ENCODE measurements at places on chromosomes 7 and 10.
A peak's percentile ranks its signal among the peaks of the same experiment; 100 is the strongest.

- DNase-seq, result peak; percentile 63
These were observed 110.4 kb downstream of the PON1 start for GRCh38 chr7:95213809-95214492.

GRCh38 chr10:61609701-61610100 lies 53.0 kb upstream of the CABCOCO1 start:
- DNase-seq, result peak; percentile 68

GRCh38 chr10:110852255-110852896 lies 19.4 kb upstream of the PDCD4 start:
- no peak for DNase-seq

- no peak for DNase-seq
These were observed 70.9 kb downstream of the AMZ1 start for GRCh38 chr7:2758673-2759616.

GRCh38 chr7:157150882-157151281 lies 12.2 kb downstream of the UBE3C start:
- no peak for DNase-seq

- DNase-seq, result no peak
These were observed 30.3 kb downstream of the FOXL3 start for GRCh38 chr7:320297-320696.

GRCh38 chr10:116160271-116160670 lies 112.7 kb downstream of the GFRA1 start:
- DNase-seq, result no peak

GRCh38 chr7:20089431-20089830 lies 127.8 kb downstream of the MACC1 start:
- DNase-seq, result no peak

DNA sequence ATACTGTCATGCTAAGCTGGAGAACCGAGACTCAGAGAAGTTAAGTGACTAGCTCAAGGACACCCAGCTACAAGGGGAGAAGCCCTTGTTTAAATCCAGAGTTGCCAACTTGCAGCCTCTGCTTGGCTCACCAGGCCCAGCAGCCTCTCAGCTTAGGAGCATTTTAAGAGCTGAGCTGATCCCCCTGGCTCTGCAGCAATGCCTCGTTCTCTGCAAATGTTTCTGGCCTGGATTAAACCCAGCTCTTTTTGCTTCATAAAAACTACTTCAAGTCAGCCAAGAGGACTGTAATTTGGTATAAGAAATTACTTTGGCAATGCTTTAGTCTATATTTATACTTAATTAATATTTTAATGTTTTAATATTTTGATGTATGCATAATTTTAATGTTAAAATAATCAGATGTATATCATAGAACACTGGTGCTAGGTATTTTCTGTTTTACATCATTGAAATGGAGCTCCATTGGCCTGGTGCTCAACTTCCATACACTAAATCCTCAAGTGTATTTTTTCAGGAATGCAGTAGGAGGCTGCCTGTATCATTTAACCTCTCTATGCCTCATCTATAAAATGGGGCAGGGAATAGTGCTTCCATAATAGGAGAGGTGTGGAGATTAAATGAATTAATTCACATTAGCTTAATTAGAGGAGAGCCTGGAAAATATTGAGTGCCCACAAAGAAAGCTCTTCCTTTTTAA lies 184.2 kb downstream of the EMX2 start:
- DNase-seq, result no peak

DNA sequence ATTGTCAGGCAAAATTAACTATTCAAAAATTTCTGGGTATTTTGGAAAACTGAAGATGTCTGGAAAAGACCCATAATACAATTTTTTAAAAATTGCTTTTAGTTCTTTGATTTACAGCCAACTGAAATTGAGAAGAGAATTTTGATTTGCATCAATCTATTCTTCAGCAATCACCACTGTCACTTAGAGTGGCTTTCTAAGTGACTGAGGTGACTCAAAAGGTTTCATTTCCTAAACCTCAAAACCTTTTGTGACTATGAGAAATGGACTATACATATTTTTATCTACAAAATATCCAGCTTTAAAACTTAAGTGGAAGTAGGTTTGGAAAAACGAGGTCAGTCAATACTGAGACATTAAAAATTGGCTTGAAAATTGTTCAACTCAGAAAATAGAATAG lies 60.0 kb downstream of the ENO4 start:
- DNase-seq, result no peak

DNA sequence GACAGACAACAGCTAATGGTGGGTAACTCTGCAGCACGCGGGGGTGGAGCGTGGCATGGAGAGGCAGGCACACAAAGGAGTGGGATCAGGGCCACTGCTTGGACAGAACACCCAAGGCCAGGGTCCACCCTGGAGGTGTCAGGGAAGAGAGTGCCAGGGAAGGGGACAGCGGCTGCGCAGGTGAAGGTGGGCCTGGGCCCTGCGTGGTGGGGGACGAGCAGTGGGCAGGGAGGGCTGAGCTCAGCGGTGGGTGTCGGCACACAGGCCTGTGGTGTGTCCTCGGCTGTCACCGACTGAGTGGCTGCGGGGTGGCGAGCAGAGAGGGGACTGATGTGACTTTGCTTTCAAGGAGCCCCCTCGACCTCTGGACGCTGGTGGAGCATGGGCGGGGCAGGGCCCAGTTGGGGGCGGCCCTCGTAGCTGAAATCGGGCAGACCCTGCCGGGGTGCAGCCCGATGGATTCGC lies 8.4 kb upstream of the SCART1 start:
- no peak for DNase-seq

- peak; percentile 93 for DNase-seq
These were observed 77.5 kb upstream of the HABP2 start for GRCh38 chr10:113475381-113475807.
